ENCODE measurements at places on chromosomes 5 and 9.

- no peak for DNase-seq
Measured at GRCh38 chr5:78638423-78638822, 10.1 kb downstream of the LHFPL2 start.

GRCh38 chr5:128406803-128407202 is 131.2 kb downstream of the FBN2 start:
- no peak for DNase-seq

- DNase-seq = no peak
Measured at GRCh38 chr9:112247090-112247489, 72.0 kb upstream of the SUSD1 start.

- peak; percentile 87 for DNase-seq
Measured at GRCh38 chr5:81851481-81852178, 100.7 kb upstream of the SSBP2 start.

- no peak for DNase-seq
Measured at GRCh38 chr9:124010665-124011321, 775 bp upstream of the LHX2 start.

DNA sequence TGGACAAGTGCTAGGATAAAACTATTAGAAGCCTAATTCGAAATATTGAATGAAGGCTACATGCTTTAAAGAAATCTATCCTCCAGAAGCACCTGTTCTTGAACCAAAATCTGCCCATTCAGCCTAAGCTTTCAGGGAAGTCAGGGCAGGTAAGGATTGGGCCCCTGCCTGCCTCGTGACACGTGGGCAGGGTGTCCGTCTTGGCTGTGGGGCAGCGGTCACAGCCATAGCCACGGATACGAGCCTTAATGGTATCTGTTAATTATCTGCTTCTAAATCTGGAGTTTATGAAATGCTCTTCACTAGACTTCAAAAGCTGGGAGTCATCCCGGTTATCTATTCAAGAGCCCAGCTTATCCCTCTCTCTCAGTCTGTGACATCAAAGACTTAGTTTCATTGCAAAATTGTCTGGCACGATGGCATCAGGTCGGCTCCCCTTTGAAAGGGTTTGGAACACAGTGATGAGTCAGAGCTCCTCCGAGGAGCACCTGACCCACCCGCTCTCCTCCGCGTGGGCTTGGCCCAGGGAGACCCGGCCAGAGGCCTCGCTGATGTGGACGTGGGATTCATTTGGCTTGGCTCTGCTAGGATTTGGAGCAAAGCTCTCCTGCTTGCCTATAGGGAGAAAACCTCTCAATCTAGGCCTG is 135.9 kb downstream of the MACROH2A1 start:
- no peak for DNase-seq

GRCh38 chr9:104927216-104927911 is 591 bp downstream of the ABCA1 start:
- DNase-seq = peak; percentile 19

GRCh38 chr9:132717326-132717945 is 47.2 kb downstream of the GTF3C4 start:
- no peak for DNase-seq

- no peak for DNase-seq
Measured at GRCh38 chr9:19875291-19875920, 86.6 kb upstream of the SLC24A2 start.

GRCh38 chr5:53118879-53119278 is 9.3 kb upstream of the MOCS2 start:
- no peak for DNase-seq

- DNase-seq = no peak
Measured at GRCh38 chr9:38337706-38338264, 54.7 kb upstream of the ALDH1B1 start.

GRCh38 chr9:11158676-11159075 is 545.9 kb upstream of the PTPRD start:
- no peak for DNase-seq

DNA sequence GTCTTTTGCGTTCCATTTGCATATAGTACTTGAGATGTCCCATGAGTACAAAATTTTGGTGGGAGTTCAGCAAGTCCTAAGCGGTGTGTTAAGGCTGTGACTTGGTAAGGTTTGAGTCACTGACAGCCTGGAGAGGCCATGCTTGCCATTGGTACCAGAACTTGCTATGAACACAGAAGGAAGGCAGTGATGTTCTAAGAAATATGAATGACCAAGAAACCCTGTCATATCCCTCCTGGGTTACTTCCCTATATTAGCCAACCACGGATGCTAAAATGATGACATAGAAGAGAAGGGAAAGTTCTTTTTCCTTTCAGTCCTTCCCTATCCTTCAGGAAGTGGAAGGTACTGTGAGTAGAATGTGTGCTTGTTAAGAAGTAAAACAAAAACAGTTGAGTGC is 136.7 kb downstream of the GCNT1 start:
- no peak for DNase-seq

All from activated CD4-positive, alpha-beta T cell treated with anti-CD3 and anti-CD28 coated beads, Interleukin-2, amount 50 U/mL, for 48 hours (primary cell).